Naive thymus-derived CD8-positive, alpha-beta T cell (primary cell): ENCODE measurements at places on chromosomes 16 and 17. TPM values are rescaled to one million over a fixed set of nuclear protein-coding genes. Genes with fewer than 3 reads are reported as not detected.

DNA sequence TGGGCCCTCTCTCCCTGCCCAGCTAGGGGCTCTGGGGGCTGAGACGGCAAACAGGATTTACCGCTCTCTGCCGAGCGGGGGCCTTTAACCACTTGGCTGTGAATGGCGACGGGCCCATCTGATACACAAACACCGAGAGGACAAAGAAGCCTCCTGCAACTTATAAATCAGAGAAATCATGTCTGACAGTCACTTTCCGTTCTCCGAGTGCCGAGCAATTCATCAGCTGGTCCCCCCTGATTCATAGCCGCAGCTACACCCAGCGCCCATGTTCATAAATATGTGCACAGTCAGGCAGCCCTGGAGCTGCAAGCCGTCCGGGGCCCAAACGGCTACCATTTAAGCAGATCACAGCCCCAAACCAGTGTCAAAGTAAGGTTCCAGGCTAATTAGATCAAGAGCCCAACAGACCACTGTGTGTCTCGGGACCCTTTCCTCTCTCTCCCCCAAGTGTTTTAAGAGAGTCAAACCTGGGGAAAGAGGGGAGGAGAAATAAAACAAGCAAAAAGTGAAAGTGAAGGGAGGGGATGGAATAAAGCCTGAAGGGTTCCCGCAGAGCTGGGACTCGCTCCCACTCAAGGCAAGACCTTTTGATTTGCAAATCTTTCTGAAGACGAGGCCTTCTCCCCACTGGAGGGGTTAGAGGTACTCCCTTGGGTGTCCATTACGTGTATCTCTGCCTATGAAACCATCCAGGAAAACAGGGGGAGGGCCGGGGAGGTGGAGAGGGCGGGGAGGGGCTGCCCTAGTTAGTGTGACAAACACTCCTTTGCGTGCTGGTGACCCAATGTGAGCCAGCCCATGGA, 154.7 kb downstream of the C16orf78 start:
- no peaks in the 10 kb centered on the region for H3K36me3 ChIP-seq
- H3K4me1 ChIP-seq = peaks cover 9% of the 10 kb centered on the region

- no peak overlapping the region for H3K4me3 ChIP-seq
- H3K27ac ChIP-seq = no peak overlapping the region
- H3K4me1 ChIP-seq = no peaks in the 10 kb centered on the region
- no peaks in the 10 kb centered on the region for H3K27me3 ChIP-seq
Observed at GRCh38 chr16:79003026-79003609, 597.4 kb downstream of the MAF start.

DNA sequence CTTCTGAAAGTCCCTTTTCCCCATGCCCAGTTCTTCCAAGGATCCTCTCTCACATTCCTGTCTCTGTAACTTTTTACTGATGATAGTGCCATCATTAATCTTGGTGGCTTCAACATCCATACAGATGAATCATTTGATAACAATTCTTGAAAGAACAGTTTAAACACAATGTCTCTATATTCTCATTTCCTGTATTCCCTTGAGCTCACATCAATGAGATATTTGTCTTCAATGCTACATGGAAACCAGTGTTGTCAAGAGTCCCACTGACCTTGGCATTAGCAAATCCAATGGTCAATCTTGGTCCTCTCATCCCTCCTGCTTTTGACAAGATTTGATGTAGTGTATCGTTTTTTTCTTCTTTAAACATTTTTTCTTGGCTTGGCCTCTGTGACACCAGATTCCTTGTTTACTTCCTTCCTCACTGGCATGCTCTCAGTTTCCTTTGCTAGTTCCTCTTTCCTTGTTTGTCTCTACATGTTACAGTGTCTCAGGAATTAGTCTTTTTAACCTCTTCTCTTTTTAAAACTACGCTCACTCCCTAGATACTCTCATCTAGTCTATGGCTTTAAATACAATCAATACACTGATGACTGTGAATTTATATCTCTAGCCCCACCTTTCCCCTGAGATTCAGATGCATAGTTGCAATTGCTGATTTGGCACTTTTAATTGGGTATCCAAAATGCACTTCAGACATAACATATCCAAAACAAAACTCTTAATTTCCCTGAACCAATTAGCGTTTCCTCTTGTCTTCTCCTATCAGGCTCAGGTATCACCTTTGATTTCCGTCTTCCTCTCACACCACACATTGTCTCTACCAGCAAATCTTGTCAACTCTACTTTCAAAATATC, 134.0 kb downstream of the MYO1D start:
- no peaks in the 10 kb centered on the region for H3K4me1 ChIP-seq
- no peak for DNase-seq
- no peak overlapping the region for H3K27ac ChIP-seq
- no peaks in the 10 kb centered on the region for H3K36me3 ChIP-seq
- H3K4me3 ChIP-seq = no peak overlapping the region

GRCh38 chr16:14268073-14268472, 197.0 kb downstream of the MRTFB start:
- H3K4me1 ChIP-seq = no peaks in the 10 kb centered on the region
- peaks cover 45% of the 10 kb centered on the region for H3K36me3 ChIP-seq
- DNase-seq = no peak
- no peak overlapping the region for H3K4me3 ChIP-seq

DNA sequence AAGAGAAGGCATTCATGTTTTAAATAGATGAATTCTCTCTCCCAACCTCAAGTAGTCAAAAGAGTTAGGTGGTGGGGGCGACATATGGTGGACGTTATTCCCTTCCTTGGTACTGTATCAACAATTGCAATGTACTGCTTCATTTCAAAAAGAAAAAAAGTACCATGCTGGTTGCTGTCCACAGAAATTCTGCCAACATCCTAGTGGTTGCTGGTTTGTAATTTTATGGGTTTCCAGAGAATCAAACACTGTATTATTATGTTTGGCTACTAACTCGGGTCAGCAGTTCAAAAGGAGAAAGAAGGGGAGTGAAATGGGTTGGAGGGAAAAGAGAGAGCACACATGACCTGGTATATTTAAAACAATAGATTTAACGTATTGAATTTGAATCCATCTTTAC, 61.1 kb upstream of the KCNJ16 start:
- H3K4me1 ChIP-seq = no peaks in the 10 kb centered on the region
- H3K27me3 ChIP-seq = peaks cover 9% of the 10 kb centered on the region
- H3K4me3 ChIP-seq = no peak overlapping the region
- no peaks in the 10 kb centered on the region for H3K36me3 ChIP-seq

- peak overlapping the region; percentile 64 for H3K27ac ChIP-seq
- H3K4me3 ChIP-seq = peak overlapping the region; percentile 88
- no peaks in the 10 kb centered on the region for H3K27me3 ChIP-seq
- H3K4me1 ChIP-seq = peaks cover 44% of the 10 kb centered on the region
- peak; percentile 68 for DNase-seq
- H3K36me3 ChIP-seq = no peaks in the 10 kb centered on the region
Observed at GRCh38 chr17:45052052-45052772, 780 bp upstream of the DCAKD start.

DNA sequence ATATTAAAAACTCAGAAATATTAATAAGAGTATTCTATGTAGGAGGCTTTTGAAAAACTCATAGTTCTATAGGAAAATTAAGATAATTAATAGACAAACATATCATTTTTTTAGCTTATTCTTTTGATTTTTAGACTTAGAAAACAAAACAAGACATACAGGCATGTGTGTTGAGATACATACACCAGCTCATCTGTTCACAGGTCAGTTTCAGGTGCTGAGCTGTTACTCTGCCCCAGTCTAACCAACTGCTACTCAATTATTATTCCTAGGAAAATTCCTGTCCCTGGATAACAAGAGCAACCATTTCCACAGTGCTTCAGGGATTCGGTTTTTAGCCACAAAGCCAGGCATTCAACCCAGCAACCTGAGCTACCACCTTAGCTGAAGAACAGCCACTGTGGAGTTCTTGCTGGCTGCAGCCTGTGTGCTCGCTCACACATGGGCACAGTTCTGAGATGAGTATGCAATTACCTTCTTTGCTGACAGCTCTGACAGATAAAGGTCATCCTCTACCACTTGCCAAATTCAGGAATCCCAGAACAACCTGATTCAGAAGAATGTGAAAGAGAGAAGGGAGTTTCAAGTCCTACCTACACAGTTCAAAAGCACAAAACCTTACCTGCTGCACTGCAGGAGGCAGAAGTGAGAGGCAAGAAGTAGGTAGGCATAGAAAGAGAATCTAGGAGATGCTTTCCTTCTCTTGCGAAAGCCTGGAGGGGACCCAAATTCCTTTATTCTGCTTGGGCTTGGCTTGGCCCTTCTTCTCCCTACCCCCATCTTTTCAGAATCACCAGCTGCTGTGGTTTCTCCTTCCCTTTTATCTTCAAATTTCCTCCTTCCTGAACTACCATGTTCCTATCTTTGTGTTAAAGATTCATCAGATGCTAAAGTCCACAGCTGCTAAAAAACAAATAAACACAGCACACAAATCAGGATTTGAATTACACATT, 62.7 kb downstream of the TEX2 start:
- H3K4me1 ChIP-seq = peaks cover 17% of the 10 kb centered on the region
- H3K36me3 ChIP-seq = peaks cover 3% of the 10 kb centered on the region
- no peak overlapping the region for H3K4me3 ChIP-seq
- no peak for DNase-seq

DNA sequence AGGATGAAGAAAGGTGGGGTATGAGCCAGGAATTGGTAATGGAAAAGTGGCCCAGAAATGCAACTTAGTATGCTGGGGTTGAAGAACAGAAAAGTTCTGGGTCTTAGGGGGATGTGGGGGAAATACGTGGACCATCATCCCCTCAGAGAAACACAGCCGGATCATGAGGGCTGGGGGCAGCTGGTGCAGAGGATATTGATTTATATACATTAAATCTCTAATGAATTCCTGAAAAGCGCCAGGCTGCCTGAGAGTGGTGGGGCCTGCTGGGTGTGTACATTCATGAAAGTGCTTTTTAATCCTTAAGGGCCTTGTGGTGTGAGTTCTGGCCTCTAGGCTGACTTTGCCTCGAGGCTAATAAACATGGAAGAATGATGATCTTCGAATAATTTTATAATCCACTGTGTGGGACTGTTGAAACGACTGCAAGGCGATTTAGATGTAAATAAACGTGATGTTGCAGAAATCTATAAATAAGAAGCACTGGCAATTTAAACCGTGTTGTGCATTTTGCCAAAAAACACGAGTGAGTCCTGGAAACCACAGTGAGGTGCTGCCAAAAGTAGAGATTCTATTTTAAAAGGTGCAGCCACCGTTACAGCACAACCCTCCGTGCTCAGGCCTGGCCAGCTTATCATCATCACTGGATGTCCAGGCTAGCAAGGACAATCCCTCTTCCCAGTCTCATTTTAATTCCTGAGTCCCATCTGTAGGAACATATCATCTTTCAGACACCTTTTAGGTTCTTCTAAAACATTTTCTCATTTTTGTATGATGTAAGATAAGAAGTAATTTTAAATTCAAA, 32.1 kb downstream of the PRKAR1A start:
- no peak for DNase-seq
- no peaks in the 10 kb centered on the region for H3K27me3 ChIP-seq
- peaks cover 4% of the 10 kb centered on the region for H3K36me3 ChIP-seq
- no peak overlapping the region for H3K4me3 ChIP-seq
- no peaks in the 10 kb centered on the region for H3K4me1 ChIP-seq

DNA sequence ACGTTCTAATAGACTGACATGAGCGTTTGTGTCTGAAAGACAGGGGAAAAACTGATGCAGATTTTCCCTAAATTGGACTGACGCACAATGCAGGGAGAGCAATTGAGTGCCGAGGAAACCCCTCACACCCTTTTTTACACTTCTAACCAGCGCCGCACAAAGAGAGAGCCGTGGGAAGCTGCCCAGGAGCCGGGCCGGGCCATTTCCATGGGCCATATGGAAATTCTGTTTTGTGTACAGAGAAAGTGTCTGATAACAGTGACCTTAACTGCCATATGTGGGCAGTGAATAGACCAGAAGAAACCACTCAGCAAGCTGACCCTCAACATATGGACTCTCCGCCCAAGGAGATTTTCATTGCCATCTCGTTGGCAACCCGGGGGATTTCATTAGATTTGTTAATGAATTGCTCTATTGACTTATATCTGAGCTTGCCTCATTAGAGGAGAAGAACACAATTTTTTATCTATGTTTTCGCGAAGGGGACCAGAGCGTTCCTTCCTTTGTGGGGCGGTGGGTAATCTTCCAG, 225.9 kb upstream of the IRX3 start:
- DNase-seq = no peak
- H3K36me3 ChIP-seq = no peaks in the 10 kb centered on the region
- H3K4me1 ChIP-seq = no peaks in the 10 kb centered on the region
- H3K4me3 ChIP-seq = no peak overlapping the region
- peaks cover 7% of the 10 kb centered on the region for H3K27me3 ChIP-seq

DNA sequence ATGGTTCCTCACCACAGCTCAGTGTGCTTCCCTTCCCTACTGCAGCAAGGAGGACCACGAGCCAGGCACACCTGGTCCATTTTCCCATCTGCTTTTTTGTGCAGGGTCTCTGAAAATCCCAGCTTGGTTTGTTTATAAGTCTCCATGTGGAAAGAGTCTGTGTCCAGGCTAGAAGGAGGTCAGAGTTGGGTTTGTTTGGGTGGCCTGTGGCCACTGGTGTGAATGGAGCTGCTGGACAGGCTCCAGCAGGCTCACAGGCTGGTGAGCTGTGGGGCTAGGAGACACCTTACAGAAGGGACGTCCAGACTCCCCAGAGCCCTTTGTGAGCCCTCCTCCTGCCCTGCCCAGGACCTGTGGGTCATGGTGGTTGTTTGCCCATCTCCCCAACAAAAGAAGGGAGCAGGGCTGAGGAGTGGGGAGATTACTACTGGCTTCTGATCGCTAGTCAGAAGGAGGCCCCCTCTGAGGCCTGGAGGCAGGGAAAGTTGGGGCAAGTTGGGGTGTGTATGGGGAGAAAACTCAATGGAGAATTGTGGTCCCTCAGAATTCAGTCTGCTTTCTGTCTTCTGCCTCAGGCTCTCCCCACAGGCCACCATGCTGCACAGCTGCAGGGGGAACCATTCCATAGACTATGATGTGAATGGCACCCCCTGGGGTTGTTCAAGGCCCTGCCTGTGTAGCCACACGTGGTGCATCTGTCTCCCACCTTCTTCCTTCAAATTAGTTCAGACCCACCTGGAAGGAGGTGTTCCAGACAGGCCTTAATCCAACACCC, 4.1 kb downstream of the RARA start:
- no peak overlapping the region for H3K27ac ChIP-seq
- H3K27me3 ChIP-seq = no peaks in the 10 kb centered on the region
- H3K36me3 ChIP-seq = no peaks in the 10 kb centered on the region
- DNase-seq = no peak

- peaks cover 11% of the 10 kb centered on the region for H3K4me1 ChIP-seq
- H3K27ac ChIP-seq = peak overlapping the region; percentile 18
- H3K27me3 ChIP-seq = no peaks in the 10 kb centered on the region
- no peak overlapping the region for H3K4me3 ChIP-seq
- no peak for DNase-seq
- peaks cover 22% of the 10 kb centered on the region for H3K36me3 ChIP-seq
Observed at GRCh38 chr17:17151962-17152361, 54.2 kb downstream of the PLD6 start.

DNA sequence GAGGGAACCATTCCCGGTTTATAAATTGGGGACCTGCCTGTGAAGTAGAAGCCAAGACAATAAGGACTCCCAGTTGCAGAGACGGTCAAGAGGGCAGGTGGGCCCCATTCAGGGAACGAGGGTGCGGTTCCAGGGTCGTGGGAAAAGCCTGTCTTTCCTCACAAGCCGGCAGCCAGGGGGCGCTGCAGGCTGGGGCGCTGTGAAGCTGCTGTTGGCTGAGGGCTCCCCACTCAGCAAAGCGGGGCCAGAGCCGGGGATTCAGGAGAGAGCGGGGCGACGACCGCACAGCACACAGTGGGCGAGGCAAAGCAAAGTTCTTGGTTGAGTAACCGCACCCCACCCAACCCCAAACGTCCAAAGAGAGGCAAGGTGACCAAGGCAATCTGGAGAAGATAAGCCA, 24.9 kb downstream of the CDRT15 start:
- H3K36me3 ChIP-seq = peaks cover 15% of the 10 kb centered on the region
- H3K27me3 ChIP-seq = no peaks in the 10 kb centered on the region
- H3K4me3 ChIP-seq = peak overlapping the region; percentile 49

GPR179 gene
- 0.11 TPM for total RNA-seq

OTOA gene
- total RNA-seq = not detected

RGS9 gene
- total RNA-seq = 0.49 TPM
